ENCODE measurements at places on chromosomes 1 and 21. TPM values are rescaled to one million over a fixed set of nuclear protein-coding genes. Genes with fewer than 3 reads are reported as not detected.

DNA sequence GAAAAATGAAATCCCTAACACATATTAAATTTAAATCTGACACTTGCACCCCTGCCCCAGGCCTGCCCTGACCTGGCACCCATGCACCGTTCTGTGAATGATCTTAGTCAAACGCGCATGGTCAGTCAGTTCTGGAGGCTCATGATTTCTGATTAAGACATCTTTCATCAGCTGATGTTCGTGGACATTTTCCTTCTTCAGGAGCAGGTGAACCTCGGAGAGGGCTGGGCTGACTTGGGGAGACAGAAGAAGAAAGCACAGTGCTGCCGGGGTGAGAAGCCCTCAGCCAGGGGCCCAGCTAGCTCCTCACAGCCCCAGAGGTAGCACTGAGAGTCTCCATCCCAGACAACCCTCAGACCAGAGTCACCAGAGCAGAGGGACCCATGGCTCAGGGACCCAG is 134.5 kb upstream of the AJAP1 start:
- DNase-seq = no peak

- no peak for DNase-seq
These were observed 51.1 kb downstream of the CSMD2 start for GRCh38 chr1:34113887-34114286.

DNA sequence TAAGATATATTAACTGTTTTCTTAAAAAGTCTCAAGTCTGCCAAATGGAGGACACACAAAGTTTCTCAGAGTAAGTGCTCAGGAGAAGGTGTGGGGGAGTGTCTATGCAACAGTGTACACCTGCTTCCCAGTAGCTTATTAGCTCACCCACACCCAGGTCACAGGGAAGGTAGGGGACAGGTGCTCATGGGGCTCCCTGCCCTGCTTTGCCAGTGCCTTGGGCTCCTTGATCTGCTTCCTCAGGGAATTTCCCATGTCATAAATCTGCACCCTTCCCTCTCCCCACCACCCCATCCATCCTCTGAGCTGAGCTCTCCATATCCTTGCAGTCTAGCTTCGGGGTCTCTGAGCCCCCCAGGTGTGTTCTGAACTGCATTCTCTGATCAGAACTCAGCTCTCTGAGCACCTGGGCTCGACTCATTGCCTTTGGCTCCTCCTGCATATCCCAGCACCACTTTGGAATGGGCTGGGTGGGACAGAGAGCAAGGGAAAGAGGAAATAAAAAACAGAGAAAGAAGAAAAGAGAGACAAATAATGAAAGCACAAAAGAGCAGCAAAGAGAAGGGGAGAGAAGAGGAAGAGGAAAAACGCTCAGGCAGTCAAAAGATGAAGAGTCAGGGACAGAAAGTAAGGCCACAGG is 87.0 kb upstream of the ATP1B1 start:
- DNase-seq = no peak

DNA sequence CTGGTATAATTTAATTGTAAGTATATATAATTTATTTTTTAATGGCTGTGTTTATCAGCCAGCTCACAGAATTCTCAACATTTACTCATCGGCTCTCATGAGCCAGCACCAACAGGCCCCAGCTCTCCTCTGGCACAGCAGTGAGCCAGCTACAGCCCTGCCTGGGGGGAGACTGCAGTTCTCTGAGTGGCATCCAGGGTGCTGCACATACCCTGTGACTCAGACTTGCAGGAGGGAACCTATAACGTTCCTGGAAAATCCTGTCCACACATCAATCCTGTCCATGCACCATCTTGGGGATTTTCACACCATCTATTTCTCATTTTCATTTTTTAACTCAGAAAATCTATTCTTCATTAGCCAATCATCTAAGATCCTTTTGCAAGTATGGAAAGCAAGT is 36.5 kb downstream of the FHAD1 start:
- no peak for DNase-seq

DNA sequence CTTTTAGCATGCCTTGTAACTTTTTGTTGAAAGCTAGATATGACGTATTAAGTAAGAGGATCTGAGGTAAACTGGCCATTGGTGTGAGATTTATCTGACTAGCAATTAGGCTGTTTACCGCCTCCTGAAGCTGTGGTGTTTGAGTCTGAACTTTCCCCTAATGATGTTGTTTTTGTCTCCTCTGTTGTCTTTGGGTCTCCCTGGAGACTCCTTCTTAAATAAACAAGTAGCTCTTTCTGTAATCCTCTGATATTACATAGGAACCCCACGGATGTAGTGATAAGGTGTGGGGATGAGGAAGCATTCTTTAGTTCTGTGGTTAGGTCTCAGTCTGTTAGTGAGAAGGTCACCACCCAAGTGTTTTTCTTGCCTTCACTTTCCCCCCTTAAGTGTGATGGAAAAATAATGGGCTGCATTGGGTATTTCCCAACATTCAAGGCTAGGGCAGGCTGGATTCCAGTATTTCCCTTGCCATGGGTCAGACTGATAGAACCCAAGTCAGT is 33.0 kb downstream of the PRSS38 start:
- no peak for DNase-seq

DNA sequence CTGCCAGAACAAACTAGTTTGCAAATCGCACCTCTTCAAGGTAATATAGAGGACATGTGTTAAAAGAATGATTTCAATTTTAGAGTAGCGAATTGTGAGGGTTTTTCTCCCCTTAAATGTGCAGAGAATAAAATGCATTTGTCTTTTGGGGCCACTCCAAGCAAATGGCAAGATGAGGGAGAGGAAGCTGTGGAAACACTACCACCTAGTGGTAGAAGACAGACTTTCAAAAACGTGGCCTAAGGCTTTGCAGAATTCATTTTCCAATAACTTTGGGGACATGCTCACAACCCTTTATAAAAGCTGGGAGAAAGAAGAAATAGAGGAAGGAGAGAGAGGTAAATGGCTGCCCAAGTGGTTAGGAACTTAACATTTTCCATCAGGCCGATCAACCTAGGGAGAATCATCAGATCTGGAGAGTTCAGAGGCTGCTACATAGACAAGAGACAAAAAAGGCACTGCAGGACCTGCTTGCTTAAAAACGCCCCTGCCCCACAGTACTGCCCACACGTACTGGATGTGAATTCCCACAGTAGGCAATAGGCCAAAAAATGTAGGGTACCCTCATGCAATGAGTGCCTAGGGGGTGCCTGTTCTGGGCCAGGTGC is 15.7 kb upstream of the RCAN1 start:
- DNase-seq = no peak

DNA sequence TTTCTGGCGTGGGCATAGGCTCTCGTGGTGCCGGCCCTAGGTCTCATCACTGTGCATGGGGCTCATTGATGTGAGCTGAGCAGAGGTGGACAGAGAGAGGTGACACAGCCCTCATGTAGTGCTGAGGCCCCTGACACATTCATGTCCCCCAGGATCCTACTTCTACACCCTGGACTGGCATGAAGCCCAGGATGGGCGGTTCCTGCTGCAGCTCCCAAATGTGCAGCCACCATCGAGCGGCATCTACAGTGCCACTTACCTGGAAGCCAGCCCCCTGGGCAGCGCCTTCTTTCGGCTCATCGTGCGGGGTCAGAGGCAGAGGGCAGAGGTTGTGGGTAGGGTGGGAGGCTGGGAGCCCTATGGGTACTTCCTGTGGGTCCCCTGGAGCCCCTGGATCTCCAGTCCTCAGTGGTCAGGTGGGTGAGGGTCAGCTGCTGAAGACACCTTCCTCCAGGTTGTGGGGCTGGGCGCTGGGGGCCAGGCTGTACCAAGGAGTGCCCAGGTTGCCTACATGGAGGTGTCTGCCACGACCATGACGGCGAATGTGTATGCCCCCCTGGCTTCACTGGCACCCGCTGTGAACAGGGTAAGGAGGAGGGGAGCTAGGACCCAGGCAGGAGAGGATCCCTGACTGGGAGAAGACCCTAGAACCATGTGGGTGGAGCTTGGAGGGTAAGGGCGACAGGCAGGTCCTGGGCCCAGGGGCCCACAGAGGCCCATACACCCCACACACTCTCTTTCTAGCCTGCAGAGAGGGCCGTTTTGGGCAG is 6.1 kb downstream of the TIE1 start:
- DNase-seq = no peak

- DNase-seq = no peak
These were observed 45.5 kb downstream of the EPS15 start for GRCh38 chr1:51473331-51474115.

NHLH1 gene
- polyA plus RNA-seq = not detected
